ENCODE measurements at places on chromosomes 7 and 10. TPM values are rescaled to one million over a fixed set of nuclear protein-coding genes. Genes with fewer than 3 reads are reported as not detected.
A peak's percentile ranks its signal among the peaks of the same experiment; 100 is the strongest.

The TMEM176A gene
- not detected for total RNA-seq

DNA sequence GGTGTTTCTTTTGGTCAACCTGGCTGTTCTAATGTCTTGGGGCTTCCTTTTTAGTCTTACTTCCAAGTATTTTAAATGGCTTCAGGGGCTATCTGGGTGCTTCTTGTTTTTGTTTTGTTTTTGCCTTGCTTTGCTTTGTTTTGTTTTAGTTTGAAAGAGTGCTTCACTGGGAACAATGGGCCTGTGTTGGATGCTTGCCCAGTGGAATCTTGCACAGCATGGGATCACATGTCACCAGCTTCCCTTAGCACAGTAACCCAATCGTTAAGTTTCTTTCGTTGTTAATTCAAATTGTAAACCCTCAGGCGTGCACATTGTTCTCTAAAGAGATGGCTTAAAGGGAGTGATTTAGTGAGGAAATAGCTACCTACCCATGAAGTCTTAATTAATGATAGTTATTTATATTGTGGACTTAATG is 8.9 kb downstream of the COL17A1 start:
- DNase-seq = peak; percentile 98
- H3K27me3 ChIP-seq = no peaks in the 10 kb centered on the region
- no peaks in the 10 kb centered on the region for H3K36me3 ChIP-seq
- H3K27ac ChIP-seq = peak overlapping the region; percentile 55
- peaks cover 18% of the 10 kb centered on the region for H3K4me1 ChIP-seq
- H3K4me3 ChIP-seq = no peak overlapping the region

DNA sequence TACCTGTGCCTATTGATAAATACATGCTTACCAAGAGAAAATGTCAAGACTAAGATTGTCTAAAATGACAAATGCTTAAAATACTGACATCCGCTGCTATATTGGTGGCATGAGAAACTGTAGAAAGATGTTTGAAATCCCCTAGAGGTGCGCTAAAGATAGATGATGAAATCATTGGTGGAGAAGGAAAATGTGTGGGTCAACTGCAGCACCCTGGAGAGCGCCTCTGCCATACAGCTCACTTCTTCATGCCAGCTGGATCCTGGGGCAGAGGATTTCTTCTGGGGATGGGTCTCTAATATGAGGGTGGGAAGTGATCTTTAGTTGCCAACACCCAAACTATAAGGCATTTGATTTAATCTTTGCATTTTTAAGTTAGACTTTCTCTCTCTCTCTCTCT is 680.4 kb upstream of the POM121L12 start:
- no peaks in the 10 kb centered on the region for H3K36me3 ChIP-seq
- H3K27me3 ChIP-seq = no peaks in the 10 kb centered on the region
- no peak overlapping the region for H3K27ac ChIP-seq
- peak; percentile 41 for DNase-seq
- no peaks in the 10 kb centered on the region for H3K4me1 ChIP-seq

The VCL gene
- total RNA-seq = 231 TPM

DNA sequence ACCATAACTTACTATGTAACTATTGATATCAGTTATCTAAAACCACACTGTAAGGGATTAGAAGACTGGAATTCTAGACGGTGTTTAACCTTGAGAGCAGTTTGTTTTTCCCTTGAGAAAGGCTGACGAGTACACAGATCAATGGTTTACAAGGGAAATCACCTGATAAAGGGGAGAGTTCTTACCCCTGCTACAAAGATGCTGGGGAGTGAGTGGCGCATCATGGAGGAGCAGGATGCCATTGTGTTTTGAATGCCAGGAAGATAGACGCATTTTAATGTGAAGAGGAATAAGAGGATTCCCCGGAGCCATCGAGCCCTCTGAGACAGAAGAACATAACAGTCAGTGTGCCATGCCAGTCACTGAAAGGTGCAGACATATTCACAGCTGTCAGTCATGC is 145.2 kb downstream of the PKD1L1 start:
- peaks cover 31% of the 10 kb centered on the region for H3K4me1 ChIP-seq
- DNase-seq = no peak
- H3K4me3 ChIP-seq = no peak overlapping the region
- no peaks in the 10 kb centered on the region for H3K27me3 ChIP-seq
- no peaks in the 10 kb centered on the region for H3K36me3 ChIP-seq

DNA sequence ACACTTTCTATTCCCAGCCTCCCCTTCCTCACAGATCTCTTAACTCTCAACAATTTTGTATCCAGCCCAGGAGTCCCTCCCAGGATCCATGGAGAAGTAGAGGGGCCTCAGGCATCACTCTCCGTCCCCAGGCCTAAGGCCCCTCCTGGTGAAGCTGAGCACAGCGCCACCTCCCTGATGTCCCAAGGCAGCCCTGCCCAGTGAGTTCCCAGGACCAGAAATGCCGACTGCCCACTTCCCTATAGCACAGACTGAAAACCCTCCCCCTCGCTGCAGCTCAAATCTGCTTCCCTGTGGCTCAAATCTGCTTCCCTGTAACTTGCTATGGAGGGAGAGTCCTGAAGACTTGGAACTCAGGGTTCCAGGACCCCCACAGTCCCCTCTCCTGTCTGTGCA is 35.6 kb downstream of the YKT6 start:
- H3K36me3 ChIP-seq = no peaks in the 10 kb centered on the region
- no peak for DNase-seq
- H3K27ac ChIP-seq = no peak overlapping the region
- no peak overlapping the region for H3K4me3 ChIP-seq
- no peaks in the 10 kb centered on the region for H3K4me1 ChIP-seq

DNA sequence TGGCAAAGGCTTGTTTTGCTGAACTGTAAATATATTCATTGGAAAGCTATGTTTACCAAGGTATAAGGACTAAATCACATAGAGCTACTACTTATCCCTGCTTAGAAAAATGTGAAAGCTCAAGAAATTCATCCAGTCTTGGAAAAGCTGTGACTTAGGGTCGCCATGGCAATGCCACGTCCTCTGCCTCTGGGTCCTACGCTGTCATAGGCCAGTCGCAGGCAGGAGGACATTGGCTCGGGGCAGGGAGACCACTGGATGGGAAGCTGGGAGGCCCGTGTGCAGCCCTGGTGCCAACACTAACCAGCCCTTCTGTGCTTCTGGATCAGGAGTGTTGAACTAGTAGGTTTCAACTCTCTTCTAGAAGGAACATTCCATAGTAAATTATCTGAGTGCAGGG is 67.3 kb upstream of the PDZD8 start:
- H3K27me3 ChIP-seq = peaks cover 1% of the 10 kb centered on the region
- peaks cover 5% of the 10 kb centered on the region for H3K4me1 ChIP-seq

- peaks cover 4% of the 10 kb centered on the region for H3K4me1 ChIP-seq
- no peaks in the 10 kb centered on the region for H3K36me3 ChIP-seq
- DNase-seq = no peak
- no peak overlapping the region for H3K4me3 ChIP-seq
- H3K27ac ChIP-seq = no peak overlapping the region
These were observed 129.5 kb downstream of the KLF6 start for GRCh38 chr10:3655528-3655927.

The CPA2 gene
- not detected for total RNA-seq

- H3K27ac ChIP-seq = no peak overlapping the region
- DNase-seq = no peak
- no peaks in the 10 kb centered on the region for H3K27me3 ChIP-seq
- no peaks in the 10 kb centered on the region for H3K4me1 ChIP-seq
- H3K4me3 ChIP-seq = no peak overlapping the region
These were observed 9.2 kb upstream of the FOXP2 start for GRCh38 chr7:114405427-114405826.

DNA sequence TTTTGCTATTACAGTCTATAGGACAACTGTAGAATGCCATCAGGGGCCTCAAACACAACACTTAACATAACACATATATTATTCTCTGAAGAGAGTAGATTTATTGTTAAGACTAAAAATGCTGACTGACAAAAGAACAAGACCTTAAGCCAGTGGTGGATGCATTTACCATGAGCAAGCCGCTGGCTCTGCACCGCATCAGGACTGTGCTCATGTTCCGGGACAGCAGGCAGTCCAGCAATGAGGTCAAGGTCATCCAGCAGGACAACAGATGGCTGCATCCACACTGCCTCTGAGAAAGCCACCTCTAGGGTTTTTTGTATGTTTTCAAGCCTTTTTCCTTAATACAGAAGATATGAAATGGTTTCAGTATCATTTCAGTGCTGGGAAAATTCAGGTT is 23.8 kb downstream of the PEX1 start:
- H3K27ac ChIP-seq = no peak overlapping the region
- H3K4me3 ChIP-seq = no peak overlapping the region
- no peak for DNase-seq
- H3K27me3 ChIP-seq = no peaks in the 10 kb centered on the region
- H3K36me3 ChIP-seq = peaks cover 2% of the 10 kb centered on the region
- no peaks in the 10 kb centered on the region for H3K4me1 ChIP-seq

The LRMDA gene
- total RNA-seq = 5.1 TPM
